Hematopoietic multipotent progenitor cell treated with erythropoietin and hydrocortisone succinate and interleukin-3 and kit ligand, for 17 days (in vitro differentiated cells): ENCODE measurements at places on chromosomes 4 and X.
A peak's percentile ranks its signal among the peaks of the same experiment; 100 is the strongest.

DNA sequence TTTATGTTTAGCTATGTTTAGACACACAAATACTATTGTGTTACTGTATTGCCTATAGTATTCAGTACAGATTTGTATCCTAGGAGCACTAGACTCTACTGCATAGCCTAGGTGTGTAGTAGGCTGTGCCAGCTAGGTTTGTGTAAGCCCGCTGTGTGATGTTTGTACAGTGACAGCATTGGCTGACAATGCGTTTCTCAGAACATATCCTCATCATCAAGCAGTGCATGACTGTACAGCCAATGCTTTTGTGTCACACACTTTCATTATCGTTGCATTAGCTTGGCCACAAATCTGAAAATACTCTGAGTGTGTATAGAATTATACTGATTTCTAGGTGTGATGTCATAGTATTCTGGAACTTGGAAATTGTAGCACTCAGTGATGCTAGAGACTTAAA lies 63.4 kb downstream of the CLDN34 start:
- DNase-seq = no peak

DNA sequence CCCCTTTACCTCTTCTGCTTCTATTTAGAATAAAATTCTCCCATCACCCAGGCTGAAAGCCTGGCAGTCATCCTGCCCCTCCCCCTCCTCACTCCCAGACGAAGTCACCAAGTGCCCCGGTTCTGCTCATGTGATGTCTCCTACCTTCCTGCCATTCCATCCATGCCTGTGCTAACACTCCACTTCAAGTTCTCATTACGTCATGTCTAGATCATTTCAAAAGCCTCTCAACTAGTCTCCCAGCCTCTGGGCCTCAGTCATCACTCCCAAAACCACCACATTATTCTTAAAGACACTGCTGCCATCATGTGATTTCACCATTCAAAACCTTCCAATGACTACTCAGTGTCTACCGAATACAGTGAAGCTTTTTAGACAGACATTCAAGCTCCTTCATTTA lies 17.2 kb upstream of the HOPX start:
- DNase-seq = no peak

GRCh38 chr4:113972781-113973180 lies 6.7 kb downstream of the ARSJ start:
- no peak for DNase-seq

GRCh38 chr4:121712001-121712651 lies 15.3 kb upstream of the ANXA5 start:
- DNase-seq = no peak

DNA sequence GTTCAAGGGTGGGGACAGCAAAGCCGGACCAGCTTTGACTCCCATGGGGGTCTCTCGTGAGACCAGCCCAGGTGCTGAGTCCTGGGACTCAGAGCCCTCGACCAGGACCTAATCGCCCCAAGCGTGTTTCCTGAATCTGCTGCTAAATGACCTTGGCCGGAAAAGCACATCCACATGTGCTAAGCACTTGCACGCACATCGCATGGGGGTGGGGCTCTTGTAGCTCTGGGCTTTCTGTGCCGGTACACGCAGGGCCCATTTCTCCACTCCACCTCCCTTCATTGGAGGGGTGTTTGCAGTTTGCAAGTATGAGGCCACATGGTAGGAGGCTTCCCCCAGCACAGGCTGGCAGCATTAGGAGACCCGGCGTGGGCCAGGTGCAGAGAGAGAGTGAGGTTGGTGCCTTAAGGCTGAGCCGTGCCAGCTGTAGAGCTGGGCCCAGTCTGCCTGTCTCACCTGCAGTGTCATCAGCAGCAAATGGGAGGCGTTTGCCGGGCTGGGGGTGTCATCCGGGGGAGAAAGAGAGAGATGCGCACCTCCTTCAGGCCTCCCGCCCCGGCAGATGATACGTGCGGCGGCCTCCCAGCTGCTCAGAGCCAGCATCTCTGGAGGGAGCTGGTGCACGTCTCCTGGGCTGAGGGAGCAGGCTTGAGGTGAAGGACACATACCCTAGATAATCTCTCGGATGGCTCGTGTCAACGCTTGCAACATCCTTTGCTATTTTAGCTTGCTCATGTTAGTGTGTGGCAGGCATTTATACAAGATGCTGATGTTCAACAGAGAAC lies 45.2 kb upstream of the CLCN4 start:
- DNase-seq = no peak

DNA sequence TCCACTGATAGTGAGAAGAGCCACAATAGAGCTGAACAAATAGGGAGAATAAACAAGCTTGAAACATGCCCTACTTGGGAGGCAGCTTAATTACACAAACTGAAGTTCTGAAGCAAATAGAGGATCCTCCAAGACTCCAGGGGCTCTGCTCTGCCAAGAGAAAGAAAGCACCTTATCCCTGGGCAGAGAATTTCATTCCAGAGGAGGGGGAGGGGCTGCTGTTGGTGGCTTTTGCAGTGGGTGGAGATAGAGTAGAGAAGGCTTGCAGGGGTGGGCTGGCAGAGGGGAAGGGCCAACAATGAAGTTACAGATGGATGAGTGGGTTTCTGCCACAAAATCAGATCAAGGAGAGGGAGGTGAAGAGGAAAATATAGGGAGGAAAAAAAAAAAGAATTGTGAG lies 1.0 kb upstream of the LPAR4 start:
- DNase-seq = no peak

GRCh38 chr4:121698236-121698671 lies 1.5 kb upstream of the ANXA5 start:
- DNase-seq = no peak

DNA sequence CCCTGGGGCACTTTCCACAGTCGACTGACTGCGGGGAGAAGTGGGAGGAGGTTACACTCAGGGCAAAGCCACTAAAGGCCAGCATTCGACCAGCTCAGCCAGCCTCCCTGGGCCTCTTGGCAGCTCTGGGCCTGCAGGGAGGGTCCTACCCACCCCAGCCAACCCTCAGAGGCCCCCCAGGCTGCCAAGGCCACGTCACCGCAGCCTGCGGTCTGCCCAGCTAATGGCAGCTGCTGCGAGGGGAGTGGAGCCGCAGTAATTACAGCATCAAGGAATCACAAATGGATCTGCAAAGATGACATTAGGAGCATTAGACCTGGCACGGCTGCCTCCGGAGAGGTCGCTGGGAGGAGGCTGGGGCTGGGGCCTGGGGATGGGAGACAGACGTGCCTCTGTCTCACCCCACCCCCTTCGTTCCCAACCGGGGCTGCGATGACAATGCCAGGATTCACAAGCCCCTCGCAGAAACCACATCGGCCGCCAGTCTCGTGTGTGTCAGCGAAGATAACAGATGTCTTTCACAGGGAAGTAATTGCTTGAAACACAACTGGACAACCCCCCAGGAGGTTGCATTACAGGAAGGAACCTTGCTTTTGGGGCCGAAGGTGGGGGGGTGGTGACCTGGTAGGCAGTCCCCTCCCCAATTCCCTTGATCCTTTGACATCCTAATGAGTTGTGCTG lies 367.6 kb downstream of the BCOR start:
- DNase-seq = no peak

GRCh38 chr4:17092736-17093437 lies 194.4 kb upstream of the LDB2 start:
- no peak for DNase-seq

- DNase-seq = peak; percentile 3
These were observed 124.1 kb upstream of the WDR1 start for GRCh38 chr4:10240691-10241090.

DNA sequence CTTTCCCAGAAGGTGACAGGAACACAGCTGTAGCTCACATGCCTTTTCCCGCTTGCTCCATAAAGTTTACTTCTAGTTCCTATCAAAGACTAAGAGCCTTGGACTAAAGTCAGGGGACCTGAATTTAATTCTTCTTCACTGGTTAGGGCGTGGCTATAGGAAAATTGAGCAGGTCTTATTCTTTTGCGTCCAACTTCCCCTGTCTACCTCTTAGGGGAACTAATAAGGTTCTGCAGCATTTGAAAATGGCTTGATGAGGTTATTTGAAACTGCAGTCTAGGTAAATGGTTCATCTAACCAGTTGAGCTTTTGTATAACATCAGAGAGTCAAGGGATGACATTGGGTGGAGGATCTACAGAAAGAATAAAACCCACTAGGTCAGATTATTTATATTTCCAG lies 2.6 kb downstream of the ARHGAP10 start:
- DNase-seq = no peak

DNA sequence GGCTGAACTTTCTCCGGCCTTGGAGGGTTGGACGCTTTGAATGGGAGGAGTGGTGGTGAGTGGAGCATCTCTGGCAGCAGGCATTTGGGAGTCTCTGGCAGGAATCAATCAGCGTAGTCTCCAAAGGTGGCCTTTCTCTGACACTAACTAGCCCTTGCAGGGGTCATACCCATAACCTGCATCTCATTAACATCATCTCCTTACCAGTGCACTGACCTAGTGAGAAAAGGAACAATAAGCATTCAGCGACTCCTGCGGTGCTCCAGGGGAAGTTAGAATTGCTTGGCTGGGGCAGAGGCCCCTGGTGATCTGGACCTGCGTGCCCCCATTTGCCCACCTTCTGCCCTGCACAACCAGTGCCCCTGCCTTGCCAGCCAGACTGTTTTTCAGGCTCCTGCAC lies 161.9 kb downstream of the PTTG2 start:
- no peak for DNase-seq

GRCh38 chr4:122041312-122041711 lies 89.5 kb upstream of the TRPC3 start:
- no peak for DNase-seq

DNA sequence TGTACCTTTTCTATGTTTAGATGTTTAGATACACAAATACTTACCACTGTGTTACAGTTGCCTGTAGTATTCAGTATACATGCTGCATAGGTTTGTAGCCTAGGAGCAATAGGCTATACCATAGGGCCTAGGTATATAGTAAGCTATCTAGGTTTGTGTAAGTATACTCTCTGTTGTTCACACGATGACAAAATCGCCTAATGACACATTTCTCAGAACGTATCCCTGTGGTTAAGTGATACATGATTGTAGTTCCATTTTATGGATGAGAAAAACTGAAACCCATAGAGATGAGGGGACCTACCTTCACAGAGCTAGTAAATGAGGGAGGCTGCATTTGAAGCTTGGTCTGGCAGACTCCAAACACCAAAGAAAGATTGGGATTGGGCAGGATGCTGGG lies 79.4 kb upstream of the EFNB1 start:
- no peak for DNase-seq

- DNase-seq = no peak
These were observed 730.2 kb downstream of the KCTD8 start for GRCh38 chr4:43718369-43718768.

- DNase-seq = no peak
These were observed 332.5 kb downstream of the PDGFC start for GRCh38 chr4:156638925-156639605.

DNA sequence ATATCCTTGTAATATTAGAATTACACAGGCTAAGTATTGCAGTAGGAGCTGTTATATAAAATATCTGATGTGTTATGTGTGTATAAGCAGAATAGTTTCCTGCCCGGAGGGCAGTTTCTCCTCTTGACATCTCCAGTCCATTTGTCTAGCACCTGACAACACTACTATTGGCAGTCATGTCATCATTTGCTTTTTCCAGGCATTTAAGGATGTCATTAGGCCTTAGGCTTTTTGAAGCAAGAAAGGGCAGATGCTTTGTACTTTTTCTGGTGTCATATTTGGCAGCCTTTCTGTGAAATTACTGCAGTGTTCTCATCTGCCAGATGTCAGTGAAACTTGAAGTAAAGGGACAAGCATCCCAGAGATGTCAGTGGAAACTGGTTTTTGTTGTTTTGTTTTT lies 2017.6 kb upstream of the IGFBP7 start:
- DNase-seq = no peak

DNA sequence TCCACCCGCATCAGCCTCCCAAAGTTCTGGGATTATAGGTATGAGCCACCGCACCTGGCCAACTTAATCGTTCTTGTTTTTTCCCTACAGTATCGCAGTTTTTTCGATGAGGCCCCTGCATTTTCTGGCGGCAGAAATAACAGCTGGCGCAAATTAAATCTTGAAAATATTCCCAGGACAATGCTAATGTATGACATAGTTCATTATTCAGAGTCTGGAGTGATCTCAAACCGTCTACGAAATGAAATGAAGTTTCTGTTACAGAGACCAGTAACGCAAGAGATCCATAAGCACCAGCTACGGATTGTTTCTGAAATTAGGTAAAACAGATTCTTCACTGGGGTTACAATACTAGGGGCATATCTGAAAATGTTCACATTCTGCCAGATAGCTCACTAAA lies 27.3 kb downstream of the CXorf58 start:
- DNase-seq = no peak

DNA sequence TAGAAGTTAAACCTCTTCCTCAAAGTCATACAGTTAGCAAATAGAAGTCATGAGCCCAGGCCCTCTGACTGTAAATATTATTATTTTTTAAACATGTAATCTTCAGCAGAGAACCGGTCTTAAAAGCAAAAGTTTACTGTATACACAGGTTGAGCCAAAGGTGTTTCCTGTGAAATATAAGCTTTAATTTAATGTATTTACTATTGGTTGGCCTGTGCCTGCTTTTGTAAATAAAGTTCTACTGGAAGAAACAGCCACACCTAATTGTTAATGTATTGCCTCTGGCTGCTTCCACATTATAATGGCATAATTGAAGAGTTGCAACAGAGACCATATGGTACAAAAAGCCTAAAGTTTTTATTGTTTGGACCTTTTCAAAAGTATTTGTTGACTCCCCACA lies 61.0 kb upstream of the PRDM8 start:
- no peak for DNase-seq

DNA sequence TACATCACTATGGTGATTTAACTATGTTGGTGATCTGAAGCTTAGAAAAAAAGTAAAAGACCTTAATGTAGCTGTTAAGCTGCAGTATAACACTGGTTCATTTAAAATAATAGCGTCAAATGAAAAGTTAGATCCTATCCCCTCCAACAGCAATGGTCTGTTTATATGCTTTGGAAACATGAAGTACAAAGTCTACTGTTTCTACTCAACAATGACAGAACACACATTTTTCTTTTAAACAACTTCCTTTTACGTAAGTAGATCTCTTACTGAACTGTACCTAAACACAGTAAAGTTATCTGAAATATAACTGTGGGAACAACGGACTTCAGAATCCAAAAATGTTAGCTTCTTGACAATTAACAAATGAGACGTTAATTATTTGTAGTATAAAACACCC lies 35.3 kb downstream of the BOD1L1 start:
- DNase-seq = no peak

DNA sequence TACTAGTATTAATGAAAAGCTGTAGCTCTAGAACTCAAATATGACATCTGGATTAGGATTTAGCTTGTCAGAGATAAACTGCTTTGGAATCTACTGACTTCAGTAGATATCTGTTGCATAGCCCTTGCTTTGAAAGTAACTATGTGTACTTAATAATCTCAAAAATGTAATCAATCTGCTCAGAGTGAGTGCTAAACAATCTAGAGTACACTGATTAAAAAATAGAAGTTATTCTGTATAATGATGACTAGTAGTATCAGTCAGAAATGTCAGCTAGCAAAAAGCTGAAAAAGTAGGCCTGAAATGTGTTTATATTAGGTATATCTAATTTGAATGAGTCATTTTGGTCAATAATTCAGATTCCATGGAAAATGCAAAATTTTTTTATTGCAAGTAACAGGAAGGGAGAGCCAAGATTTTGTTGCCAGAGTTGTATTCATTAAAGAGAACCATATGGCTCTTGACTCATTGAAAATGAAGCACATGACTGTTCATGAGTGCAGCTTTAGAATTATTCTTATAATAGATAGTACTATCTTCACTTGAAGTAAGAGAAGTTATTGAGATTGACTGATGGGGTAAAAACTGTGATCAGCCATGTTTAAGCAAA lies 20.0 kb downstream of the CLCN3 start:
- DNase-seq = no peak

GRCh38 chrX:146615628-146616348 lies 193.8 kb upstream of the CXorf51B start:
- DNase-seq = no peak
